ENCODE measurements at places on chromosomes 2 and 18.

- peak; percentile 13 for DNase-seq
These were observed 154.4 kb upstream of the SMAD2 start for GRCh38 chr18:48084858-48085257.

DNA sequence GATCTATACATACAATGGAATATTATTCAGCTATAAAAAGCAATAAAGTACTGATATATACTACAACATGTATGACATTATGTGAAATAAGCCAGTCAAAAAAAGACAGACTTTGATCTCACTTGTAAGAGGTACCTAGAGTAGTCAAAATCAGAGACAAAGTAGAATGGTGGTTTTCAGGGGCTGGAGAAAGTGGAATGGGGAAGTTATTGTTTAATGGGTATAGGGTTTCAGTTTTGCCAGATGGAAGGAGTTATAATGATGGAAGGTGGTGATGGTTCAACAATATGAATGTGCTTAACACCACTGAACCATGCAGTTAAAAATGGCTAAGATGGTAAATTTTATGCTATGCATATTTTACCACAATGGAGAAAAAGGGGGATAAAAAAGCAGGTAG is 6.3 kb downstream of the COBLL1 start:
- DNase-seq = no peak

- no peak for DNase-seq
These were observed 102.2 kb downstream of the PDE1A start for GRCh38 chr2:182324665-182325064.

DNA sequence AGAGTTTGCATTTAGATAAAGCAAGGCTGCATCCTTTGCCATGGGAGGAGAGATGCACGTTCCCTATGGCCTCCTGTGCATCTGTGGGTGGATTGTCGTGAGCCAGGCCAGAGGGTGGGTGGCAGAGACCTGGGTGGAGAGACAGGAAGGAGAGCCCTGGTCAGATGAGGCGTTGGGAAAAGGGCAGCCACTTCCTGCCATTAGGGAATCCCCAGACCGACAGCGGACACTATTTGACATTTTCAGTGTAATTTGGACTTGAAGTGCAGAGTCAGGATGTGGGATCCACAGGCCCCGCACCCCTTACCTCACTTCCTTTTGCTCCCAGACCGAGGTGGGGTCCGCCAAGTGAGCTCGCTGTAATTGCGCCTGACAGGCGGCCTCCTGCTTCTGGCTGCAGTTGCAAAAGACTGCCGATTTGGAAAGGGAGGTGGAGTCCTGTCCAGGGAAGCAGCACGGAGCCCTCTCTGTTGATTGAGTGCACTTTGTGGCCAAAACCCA is 150.0 kb downstream of the DYSF start:
- peak; percentile 78 for DNase-seq

GRCh38 chr2:239928391-239929350 is 96.5 kb downstream of the NDUFA10 start:
- DNase-seq = peak; percentile 46

DNA sequence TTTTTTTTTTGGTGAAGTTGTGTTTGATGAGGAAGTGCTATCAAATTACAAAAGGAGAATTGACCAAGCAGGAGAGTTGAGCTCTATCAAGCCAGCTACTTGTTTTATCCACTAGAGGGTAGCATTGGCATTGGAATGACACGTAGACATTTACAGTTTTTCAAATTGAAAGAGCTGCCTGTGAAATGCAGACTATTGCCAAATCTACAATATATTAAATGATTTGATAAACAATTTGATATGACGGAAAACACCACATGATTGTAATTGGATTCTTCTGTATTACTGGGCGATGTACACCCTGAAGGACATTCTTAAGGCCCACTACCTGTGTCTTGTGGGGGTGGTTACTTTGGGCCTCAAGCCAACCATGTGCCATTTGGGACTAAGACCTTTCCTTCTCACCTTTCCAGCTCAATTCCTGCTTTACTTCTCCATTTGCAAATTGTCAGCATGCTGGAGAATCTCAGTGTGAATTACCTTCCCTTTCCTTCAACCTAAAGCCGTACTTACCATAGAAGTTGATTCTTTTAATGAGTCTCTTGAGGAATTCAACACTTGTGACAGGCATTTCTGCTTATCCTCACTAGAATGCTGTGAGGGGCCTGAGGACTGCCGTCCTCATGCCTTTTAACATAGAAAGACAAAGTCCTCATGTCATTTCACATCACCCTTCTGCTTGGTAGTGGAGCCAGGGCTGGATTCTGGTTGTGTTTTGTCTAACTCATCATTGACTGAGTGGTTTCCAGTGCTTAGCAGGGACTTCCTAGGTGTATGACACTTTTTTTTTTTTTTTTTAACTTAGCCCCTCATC is 134.8 kb upstream of the THUMPD2 start:
- DNase-seq = no peak

All from aorta (tissue), 5 donors.